ENCODE measurements at places on chromosomes 4 and X.

- DNase-seq, result no peak
These were observed 647.5 kb upstream of the TENM3 start for GRCh38 chr4:181595716-181596115.

- no peak for DNase-seq
These were observed at the start of gene TMEM255A for GRCh38 chrX:120310861-120311726. TSS of gene TMEM255A (minus strand) at chrX:120311461. CDS start at chrX:120311309, 152 bp downstream.

GRCh38 chr4:5881340-5881739 is 11.5 kb downstream of the CRMP1 start:
- no peak for DNase-seq

GRCh38 chr4:107036584-107037198 is 578 bp upstream of the DKK2 start:
- no peak for DNase-seq
